ENCODE measurements at places on chromosomes 5 and 9.

GRCh38 chr9:33628865-33629410 lies 104.9 kb downstream of the ANKRD18B start:
- DNase-seq, result no peak

- no peak for DNase-seq
Observed at GRCh38 chr9:89951675-89952074, 346.9 kb downstream of the GADD45G start.

GRCh38 chr5:113514289-113514635 lies 768 bp downstream of the YTHDC2 start:
- no peak for DNase-seq

GRCh38 chr9:36833954-36834353 lies 200.1 kb downstream of the PAX5 start:
- no peak for DNase-seq

- peak; percentile 46 for DNase-seq
Observed at GRCh38 chr5:54524704-54525103, 7.1 kb downstream of the SNX18 start.

- DNase-seq, result no peak
Observed at GRCh38 chr5:127013407-127013806, 17.0 kb downstream of the MARCHF3 start.

- no peak for DNase-seq
Observed at GRCh38 chr5:1402611-1403255, 42.5 kb downstream of the SLC6A3 start.

GRCh38 chr9:114348906-114349482 lies 19.3 kb downstream of the ORM2 start:
- peak; percentile 97 for DNase-seq

DNA sequence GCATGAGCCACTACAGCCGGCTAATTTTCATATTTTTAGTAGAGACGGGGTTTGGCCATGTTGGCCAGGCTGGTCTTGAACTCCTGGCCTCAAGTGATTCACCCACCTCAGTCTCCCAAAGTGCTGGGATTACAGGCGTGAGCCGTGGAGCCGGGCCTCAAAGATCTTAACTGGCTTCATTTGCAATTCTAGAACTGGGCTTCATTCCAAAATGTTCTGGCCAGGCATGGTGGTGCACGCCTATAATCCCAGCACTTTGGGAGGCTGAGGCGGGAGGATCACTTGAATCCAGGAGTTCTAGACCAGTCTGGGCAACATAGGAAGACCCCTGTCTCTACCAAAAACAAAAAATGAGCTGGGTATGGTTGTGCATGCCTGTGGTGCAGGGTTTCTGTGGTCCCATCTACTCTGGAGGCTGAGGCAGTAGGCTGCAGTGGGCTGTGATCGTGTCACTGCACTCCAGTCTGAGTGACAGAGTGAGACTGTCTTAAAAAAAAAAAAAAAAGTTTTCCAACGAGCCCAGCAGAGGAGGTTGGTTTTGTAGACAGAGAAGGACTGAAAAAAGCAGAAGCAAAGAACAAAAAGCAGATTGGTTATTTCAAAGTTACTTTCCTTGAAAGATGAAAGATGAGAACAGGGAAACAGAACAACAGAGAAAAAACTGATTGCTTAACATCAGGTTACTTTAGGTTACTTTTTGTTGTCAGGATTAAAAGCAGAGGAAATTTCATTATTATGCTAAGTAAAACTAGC lies 78.2 kb downstream of the ANKRD55 start:
- no peak for DNase-seq

DNA sequence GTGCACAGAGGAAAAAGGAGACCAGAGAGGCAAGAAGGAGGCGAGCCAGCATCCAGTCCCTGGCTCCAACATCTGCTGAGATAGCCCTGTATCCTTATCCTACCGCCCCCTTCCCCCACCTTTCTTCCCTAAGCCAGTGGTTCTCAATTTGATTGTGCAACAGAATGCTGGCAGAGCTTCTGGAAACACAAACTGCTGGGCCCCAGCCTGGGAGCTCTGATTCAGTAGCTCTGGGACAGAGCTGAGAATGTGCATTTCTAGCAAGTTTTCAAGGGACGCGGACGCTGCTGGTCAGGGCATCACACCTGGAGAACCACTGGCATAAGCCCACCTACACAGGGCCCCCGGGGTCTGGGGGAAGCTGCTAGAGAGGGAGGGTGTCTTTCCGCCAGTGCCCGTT lies 21.1 kb downstream of the AK8 start:
- DNase-seq, result peak; percentile 86

- DNase-seq, result no peak
Observed at GRCh38 chr5:68011801-68012200, 203.8 kb upstream of the PIK3R1 start.

DNA sequence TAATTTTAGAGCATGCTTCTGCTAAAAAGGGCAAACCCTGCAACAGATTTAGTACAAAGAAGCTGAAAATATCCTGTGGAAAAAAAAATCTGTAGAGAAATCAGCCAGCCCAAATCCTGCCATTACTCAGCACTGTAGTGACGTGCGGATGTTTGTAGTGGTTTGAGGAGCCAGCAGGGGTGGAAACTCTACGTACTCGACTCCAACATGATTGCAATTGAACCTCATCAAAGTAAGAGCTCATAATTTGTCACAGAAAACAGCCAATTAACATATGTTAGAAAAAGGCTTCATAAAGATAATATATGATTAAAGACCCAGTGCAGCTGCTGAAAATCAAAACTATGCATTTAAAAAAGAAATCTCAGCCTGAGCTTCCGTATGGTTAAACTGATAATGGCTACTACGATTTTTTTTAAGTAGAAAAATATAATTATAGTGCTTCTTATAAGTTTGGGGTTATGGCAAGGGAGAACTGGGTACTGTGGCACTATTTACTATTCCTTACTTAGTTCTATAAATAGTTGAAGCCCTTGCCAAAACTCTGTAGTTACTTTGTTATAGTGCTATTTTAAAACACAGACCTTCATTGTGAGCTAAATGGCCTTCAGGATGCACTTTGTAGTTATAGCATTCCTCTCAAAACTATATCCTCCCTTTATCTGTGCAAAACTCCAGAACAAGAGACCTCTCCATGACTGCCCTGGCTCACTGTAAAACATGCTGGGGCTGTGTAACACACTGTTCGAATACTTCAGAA lies 49.4 kb downstream of the MEF2C start:
- DNase-seq, result peak; percentile 68

- no peak for DNase-seq
Observed at GRCh38 chr9:20442461-20443319, 179.6 kb downstream of the MLLT3 start.

- DNase-seq, result peak; percentile 78
Observed at GRCh38 chr9:129141066-129142041, 30.1 kb downstream of the PTPA start.

GRCh38 chr5:50794812-50795211 lies 128.4 kb downstream of the PARP8 start:
- no peak for DNase-seq

DNA sequence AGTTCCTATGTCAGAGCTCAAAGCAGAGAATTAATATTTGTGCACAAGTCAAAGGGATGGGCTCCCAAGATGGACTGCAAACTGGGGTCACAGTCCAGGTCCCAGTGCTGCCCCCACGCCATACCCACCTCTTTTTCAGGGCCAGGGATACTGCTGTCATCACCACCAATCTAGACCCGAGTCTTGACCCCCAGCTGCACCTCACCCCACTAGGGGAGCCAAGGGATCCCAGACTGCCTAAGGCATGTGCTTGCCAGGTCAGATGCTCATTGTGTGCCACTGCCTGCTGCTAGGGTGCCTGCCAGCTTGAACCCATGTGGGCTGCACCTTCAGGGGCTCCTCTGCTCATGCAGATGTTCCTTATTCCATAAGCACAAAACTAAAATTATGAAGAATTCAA lies 215.6 kb upstream of the NREP start:
- no peak for DNase-seq

GRCh38 chr9:113564498-113565237 lies 101.1 kb downstream of the RGS3 start:
- DNase-seq, result peak; percentile 75

DNA sequence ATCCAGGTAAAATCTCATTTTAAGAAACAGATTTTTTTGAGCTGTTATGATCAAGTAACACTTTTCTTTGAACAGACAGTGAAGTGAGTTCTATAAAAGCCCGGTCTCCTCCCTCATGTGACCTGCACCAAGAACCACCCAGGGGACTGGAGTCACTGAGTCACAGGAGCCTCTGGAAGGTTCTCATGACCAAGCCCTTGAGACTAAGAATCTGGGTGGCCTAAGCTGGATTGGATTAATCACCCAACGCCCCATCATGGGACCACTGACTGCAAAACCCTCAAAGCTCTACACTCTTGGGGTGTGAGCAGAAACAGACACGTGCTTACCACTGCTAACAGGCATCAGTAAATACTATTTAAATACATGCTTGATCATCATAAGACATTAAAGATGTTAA lies 48.4 kb downstream of the SECISBP2 start:
- DNase-seq, result no peak

DNA sequence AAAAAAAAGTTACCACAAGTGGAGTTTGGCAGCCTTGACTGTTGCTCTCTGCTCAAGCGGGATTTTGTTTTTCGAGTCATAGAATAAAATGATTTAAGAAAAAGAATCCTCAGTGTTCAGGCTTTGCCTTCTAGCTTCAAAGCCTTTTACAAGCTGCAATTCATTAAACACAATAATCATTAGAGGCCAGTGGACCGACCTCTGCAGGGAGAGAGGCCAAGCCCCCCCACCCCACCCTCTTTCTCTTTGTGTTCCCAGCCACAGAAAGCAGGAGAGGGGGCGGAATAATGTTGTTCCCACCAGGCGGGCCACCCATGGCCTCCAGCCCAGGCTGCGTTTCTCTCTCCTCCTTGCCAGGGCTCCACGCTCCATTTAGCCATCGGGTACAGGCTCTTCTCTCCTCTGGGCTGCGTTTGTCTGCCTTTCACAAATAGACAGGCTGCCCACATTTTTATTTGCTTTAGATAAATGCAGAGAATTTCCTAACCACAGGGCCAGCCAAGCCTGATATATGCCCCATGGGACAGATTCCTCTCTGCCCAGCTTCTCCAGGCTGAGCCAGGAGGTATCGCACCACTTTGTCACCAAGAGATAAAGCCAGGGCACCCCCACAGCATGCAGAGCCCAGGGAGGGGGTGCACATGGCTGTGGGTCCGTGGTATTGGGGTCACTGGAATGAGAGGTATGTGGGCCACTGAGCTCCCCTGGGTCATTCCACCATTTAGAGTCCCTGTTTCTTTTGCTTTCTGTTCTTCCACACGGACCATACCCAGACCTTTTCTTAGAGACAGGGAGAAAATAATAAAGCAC lies 318.8 kb downstream of the PIK3R1 start:
- DNase-seq, result no peak

DNA sequence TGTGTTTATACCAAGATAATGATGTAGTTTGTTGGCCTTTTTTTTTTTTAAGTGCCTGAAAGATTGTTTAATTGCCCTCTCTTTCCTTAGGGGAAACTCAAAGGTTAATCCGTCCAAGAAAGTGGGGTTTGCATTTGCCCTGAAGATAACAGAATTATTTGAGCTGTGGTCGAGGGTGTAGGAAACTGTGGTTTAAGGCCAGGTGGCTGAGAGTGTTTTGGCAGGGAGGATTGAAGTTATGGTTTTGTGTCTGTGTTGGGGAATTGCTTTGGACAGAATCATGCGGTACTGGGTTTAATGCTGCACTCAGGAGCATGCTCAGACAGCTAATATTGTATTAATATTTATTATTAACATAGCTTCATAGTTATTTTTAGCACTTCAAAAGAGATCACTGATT lies 509.8 kb downstream of the EBF1 start:
- DNase-seq, result no peak

GRCh38 chr5:179343021-179343718 lies 2.1 kb downstream of the ADAMTS2 start:
- no peak for DNase-seq

DNA sequence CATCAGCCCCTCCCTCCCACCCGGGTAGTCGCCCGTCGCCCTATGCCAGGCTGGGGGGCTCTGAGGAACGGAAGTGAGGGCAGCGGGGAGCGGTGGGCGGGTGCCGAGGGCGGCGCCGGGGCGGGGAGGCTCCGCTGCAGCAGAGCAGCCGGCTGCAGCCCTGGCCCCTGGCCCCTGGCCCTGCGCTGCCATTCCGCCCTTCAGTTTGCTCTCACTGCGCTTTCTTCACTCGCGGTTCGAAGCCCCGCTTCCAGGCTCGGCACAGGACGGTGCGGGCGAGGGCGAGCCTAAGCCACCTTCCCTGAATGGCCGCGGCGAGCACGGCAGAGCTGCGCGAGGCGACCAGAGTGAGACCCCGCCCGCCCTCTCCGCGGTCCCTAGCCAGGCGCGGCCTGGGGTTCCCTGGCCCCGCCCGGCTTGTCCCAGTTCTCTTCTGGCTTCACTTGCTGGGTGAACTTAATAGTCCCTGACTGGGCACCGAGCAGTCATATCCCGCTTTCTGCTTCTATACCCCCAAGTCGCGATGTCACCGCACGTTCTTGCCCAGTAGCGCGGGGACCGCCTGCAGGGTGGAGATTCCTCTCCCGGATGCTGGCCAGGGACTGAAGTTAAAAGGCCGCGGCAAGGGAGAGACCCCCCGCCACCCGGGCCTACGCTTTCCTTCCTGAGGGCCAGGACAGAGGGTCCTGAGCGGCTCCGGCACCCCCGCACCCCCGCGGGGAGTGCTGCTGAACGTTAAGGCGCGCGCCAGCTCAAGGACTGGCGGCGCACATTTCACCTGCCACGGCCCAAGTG lies 623 bp upstream of the TRIM36 start:
- no peak for DNase-seq

GRCh38 chr5:107523029-107523680 lies 147.6 kb downstream of the EFNA5 start:
- no peak for DNase-seq

GRCh38 chr9:29203244-29203930 lies 1630.1 kb upstream of the C9orf72 start:
- no peak for DNase-seq

GRCh38 chr5:6115852-6116251 lies 262.5 kb downstream of the MED10 start:
- DNase-seq, result no peak

DNA sequence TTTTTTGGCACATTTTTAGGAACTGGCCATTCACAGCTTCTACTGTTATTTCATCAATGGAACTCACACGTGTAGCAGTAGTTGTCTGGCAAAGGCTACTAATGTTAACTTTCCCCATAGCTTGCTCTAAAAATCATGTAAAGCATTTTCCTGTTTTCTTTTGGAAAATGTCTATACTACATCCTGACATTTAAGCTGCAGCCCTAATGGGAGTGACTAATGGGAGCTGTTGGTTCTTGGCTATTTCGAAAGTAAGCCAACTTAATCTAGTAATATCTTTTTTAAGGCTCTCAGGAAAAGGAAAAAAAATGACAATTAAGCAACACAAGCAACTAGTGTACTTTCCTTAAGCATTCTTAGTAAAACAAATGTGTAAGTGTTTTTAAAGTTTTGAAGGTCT lies 169.2 kb downstream of the SLC12A2 start:
- DNase-seq, result no peak

GRCh38 chr9:113620377-113621161 lies 157.0 kb downstream of the RGS3 start:
- peak; percentile 67 for DNase-seq

DNA sequence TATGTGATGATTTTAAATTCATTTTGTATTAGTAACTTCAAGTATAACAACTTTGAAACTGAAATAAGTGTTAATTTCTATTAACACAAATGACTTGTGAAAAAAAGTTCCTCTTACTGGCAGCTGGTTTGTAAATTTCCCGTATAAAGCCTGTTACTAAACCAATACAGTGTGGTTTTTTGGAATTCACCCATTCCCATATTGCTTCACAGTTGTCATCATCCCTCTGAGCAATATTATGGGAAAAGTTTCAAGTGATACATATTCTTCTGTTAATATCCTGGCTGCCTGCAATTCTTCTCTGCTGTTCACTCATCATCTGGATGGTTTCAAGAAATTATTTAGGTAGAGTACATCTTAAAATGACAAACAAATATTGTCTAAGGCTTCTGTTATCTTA lies 1185.1 kb upstream of the C9orf72 start:
- no peak for DNase-seq

All from tibial artery (tissue), 4 donors.